ENCODE measurements at places on chromosomes 13 and 19.

DNA sequence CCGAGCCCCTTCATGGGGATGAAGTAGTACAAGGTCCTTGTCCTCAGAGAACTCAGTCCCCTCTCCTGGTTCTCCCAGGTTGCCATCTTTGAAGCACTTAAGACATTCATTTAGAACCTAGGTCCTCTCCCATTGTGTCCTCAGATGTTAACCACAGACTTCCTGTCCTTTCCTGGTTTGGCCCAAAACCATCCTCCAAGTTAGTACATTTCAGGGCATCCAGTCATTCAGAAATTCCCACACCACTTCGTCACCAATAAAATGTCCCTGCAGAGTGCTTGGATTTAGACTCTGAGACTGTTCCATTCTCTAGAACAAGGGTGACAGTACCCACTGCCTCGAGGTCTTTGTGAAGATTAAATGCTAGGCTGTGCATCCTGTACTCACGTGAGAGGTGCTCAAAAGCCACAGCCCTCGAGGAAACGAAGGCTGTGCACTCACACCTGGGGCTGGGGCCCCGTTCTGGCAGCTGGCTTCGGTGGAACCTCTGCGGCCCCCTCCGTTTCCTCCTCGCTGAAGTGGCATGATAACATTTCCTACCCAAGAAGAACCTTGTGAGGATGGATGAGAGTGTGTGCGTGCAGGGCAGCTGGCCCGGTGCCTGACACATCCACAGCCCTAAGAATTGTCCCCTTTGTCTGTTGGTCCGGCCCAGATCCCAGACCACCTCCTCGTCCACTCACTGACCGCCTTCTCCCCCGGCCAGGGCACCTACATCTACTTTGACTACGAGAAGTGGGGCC lies 4.7 kb downstream of the LENG1 start:
- DNase-seq, result no peak

GRCh38 chr19:40392894-40393517 lies 3.0 kb upstream of the HIPK4 start:
- no peak for DNase-seq

GRCh38 chr19:29878973-29879654 lies 62.9 kb upstream of the URI1 start:
- DNase-seq, result no peak

GRCh38 chr13:33015241-33015668 lies 968 bp upstream of the KL start:
- no peak for DNase-seq

- no peak for DNase-seq
Observed at GRCh38 chr19:7196763-7197118, 97.5 kb downstream of the INSR start.

DNA sequence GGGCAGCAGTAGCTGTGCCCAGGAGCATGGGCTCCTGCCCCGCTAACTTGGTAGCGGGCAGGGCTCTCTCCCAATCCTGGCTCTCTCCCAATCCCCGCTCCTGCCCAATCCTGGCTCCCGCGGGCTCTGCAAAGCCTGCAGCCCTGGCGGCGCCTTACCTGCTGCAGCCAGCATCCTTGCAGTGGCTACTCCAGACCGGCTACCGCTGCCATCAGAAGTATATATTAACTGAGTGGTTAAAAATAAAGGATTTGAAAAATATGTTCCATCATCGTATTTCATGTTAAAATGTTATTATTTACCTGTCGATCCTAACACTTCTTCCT lies 698.2 kb downstream of the SLITRK1 start:
- no peak for DNase-seq

GRCh38 chr19:17747205-17748098 lies 3.8 kb upstream of the FCHO1 start:
- peak; percentile 51 for DNase-seq

- no peak for DNase-seq
Observed at GRCh38 chr13:54733639-54734038, 1705.0 kb downstream of the OLFM4 start.

- DNase-seq, result no peak
Observed at GRCh38 chr19:3638208-3639193, 11.9 kb upstream of the CACTIN start.

- DNase-seq, result peak; percentile 25
Observed at GRCh38 chr19:17125062-17125727, 49.6 kb downstream of the MYO9B start.

GRCh38 chr19:43705729-43706128 lies 10.1 kb upstream of the IRGC start:
- DNase-seq, result no peak

DNA sequence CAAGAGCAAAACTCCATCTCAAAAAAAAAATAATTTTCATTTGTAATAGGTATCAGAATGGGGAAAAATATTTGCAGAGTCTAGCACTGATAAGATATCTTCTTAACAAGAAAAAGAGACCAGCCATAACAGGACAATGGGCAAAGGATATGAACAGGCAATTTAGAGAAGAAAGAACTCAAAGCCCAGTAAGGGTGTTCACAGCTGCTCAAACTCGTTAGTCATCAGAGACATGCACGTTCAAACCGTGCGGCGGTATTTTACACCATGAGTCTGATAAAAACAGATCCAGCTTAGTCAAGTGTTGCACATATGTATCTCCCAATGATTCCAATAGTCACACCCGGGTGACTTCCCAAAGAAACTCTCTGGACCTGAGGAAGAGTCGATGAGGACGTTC lies 13.7 kb upstream of the NCCRP1 start:
- DNase-seq, result no peak

GRCh38 chr13:80989241-80989640 lies 648.3 kb upstream of the SPRY2 start:
- DNase-seq, result no peak

DNA sequence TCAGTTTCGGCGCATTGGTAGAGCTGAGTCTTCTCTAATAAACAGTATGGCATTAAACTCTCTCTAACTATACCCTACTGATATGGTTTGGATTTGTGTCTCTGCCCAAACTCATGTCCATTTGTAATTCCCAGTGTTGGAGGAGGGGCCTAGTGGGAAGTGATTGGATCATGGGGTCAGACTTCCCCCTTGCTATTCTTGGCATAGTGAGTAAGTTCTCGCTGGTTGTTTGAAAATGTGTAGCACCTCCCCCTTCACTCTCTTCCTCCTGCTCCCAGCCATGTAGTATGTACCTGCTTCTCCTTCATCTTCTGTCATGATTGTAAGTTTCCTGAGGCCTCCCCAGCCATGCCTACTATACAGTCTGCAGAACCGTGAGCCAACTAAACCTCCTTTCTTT lies 682.7 kb upstream of the ARGLU1 start:
- DNase-seq, result no peak

DNA sequence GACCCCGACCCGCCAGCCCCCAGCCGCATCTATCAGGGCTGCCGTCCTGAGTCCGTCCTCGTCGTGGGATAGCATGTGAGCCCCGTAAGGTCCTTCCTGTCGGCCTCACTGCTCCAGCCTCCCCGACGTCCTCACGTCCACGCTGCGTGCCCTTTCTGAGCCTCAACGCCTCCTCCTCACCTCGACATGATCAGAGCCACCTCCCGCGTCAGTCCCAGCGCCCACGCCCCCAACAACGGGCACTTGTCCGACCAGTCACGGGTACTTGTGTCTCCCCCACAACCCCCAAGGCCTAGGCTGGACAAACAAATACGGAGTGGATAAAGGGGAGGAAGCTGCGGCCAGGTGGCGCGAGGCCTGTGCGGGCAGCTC lies 665 bp downstream of the ZNF497 start:
- DNase-seq, result no peak

GRCh38 chr13:21078501-21078900 lies 17.1 kb upstream of the LATS2 start:
- no peak for DNase-seq

GRCh38 chr13:112779856-112780604 lies 90.2 kb downstream of the ATP11A start:
- no peak for DNase-seq

DNA sequence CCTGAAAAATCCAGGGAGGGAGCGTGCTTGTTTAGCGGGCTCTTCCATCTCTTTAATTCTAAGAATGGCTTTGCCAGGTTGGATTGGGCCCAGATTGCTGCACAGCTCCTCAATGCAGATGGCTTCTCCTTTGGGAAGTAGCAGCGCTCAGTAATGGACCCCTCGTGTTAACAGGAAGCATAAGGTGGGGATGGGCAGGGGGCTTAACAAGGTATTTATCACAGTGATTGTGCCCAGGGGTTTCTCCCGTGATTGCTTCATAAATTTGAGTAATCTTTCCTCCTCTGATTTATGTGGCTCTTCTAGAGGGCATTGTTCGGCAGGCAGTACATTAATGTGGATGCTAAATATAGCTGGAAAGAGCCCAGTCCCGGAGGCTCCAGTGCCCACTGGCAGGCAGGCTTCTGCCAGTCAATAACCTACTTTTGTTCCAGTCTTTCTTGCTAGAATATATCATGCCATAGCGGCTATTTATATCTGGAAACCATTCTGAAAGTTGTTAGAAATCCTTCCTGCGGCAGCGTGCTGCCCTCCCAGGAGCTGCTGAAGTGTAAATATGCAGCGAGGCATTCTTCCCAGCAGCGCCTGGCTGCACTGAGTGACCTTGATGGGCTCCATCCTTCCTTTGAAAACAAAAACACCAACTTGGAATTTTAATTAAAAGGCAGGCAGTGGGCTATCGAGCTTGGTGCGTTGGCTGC lies 65.0 kb downstream of the FGF9 start:
- peak; percentile 76 for DNase-seq

DNA sequence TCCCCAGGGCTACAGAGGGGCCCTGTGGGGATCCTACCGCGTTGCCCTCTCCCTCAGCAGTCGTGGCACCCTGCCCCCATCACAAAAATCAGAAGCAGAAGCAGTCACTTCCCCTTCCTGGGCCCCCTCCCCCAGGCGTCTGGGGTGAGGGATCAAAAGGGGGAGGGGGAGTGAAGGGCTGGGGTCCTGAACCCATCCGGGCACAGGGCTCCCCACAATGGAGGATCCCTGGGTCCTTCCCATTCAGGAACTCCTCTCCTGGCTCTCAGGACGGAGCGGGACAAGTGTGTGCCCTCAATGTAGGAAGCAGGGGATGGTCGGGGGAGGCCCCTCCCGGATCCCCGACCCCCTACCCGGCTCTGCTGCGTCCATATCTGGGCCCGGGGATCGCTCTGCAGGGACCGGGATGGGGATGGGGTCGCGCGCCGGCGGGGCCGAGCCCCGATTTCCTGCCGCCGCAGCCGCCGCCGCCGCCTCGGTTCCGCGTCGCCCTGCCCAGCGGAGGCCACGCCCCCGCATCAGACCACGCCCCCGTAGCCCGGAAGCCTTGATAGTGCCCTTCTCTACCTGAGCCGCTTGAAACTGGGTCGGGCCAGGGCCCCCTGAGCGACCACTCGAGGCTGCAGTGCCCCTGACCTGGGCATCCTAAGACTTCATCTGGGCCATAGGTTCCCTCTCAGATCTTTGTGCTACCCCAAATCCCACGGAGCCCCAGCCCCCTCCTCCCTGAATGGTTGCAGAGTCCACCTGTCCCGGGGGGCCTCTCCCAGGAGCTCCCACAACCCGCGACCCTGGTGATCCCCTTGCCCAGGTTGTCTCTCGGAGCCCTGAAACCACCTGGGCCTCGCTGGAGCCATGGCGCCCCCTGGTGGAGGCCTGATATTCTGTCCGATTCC lies at the start of gene GMIP:
TSS of gene GMIP (minus strand) at position 500 of the 896 bp plus-strand sequence. CDS start at position 372, 128 bp downstream.
- no peak for DNase-seq

- no peak for DNase-seq
Observed at GRCh38 chr19:38081547-38082255, 142.3 kb downstream of the DPF1 start.

GRCh38 chr13:97224544-97225300 lies 2.6 kb downstream of the MBNL2 start:
- no peak for DNase-seq

GRCh38 chr19:3210347-3211017 lies 14.0 kb upstream of the CELF5 start:
- DNase-seq, result no peak

- DNase-seq, result no peak
Observed at GRCh38 chr13:72931311-72931710, 127.5 kb upstream of the KLF5 start.

DNA sequence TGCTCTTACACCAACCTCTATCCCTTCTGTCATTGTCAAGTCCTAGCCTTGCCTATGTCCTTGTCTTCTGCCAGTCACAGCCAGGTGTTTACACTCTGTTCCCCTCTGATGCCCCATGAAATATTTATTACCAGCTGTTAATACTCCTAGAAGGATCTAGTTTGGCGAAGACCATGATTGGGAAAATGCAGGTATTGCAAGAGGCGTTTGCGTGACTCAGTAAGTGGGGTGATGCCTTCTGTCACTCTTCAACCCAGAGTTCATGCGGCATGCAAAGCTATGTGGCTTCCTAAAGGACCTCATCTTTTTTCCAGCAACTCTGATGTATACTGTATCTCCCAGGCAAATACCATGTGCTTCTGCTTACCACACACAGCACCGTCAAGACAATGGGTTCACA lies 81.8 kb upstream of the GJB6 start:
- DNase-seq, result no peak

GRCh38 chr19:18889949-18890745 lies 5.8 kb downstream of the CERS1 start:
- no peak for DNase-seq

- no peak for DNase-seq
Observed at GRCh38 chr19:29587518-29587986, 18.5 kb upstream of the POP4 start.

DNA sequence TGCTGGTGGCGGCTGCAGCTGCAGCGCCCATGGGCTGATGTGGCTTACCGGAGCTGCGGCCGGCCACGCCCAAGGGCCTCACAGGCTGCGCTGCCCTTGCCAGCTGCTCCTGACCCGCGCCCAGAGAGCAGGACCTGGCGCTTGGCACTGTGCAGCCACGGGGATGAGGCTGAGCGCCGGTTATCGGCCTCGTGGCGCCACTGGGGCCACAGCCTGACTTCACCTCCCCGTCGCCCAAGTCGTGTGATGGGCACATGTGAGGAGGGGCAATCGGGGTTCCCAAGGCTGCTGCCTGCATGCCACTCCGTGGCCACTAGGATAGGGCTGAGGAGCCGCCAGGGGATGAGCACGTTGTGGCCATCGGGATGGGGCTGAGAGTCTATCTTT lies 77.2 kb upstream of the PABPC3 start:
- DNase-seq, result no peak

GRCh38 chr13:43911871-43912270 lies 32.2 kb downstream of the LACC1 start:
- no peak for DNase-seq

DNA sequence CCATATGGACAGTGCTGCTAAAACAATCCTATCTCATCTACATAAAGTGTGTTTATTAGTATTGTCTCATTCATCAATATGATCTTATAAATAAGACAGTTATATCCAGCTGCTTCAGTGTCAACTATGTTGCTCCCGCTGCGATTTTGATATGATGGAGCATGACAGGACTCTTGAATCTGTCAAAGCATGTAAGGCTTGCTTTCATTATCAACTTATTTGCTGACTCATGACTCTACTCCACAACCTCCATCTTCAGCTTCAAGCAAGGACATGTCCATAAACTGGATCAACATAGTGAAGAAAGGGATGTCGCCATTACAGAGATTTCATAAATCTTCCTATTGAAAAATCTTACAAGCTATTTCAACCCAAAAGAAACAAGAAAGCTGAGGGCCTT lies 2812.6 kb downstream of the PCDH9 start:
- DNase-seq, result no peak

DNA sequence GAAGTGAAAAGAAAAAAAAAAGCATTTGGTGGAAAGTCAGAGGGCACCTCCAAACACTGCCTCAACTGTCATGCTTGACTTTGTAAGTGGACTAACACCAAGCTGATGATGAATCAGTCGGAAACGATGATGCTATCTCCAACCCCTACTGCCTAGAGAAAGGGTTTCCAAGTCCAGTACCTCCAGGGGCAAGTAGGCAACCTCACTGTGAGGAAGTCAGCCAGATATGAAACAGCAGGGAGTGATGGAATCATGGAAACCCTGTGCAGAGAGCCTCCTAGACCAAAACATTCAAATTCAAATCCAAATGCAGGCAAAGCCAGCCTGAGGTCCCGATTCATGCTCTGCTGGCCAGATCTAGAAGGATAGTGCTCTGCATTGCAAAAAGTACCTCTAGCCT lies 100.9 kb upstream of the SERP2 start:
- DNase-seq, result no peak

Measured in cerebellar nuclear complex (tissue), 1 donor.